ENCODE measurements at places on chromosomes 1 and 21.

- peak; percentile 42 for DNase-seq
These were observed 92.9 kb downstream of the PIGK start for GRCh38 chr1:77126307-77126706.

GRCh38 chr1:181075766-181076350 is 12.6 kb upstream of the IER5 start:
- no peak for DNase-seq

DNA sequence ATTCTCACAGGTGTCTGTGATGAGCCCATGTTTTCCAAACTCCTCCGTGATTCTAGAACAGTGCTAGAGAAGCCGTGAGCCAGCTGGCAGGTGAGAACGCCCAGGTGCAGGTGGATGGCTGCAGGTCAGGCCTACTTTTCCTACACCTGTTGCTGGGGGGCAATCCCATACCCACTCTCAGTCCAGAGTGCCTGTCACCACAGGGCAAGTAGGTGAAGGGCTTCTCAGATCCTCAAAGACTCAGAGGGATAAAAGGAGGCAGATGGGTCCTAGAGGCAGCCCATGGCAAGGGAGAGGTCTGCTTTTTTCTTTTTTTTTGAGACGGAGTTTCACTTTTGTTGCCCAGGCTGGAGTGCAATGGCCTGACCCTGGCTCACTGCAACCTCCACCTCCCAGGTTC is 50.7 kb upstream of the H6PD start:
- no peak for DNase-seq

DNA sequence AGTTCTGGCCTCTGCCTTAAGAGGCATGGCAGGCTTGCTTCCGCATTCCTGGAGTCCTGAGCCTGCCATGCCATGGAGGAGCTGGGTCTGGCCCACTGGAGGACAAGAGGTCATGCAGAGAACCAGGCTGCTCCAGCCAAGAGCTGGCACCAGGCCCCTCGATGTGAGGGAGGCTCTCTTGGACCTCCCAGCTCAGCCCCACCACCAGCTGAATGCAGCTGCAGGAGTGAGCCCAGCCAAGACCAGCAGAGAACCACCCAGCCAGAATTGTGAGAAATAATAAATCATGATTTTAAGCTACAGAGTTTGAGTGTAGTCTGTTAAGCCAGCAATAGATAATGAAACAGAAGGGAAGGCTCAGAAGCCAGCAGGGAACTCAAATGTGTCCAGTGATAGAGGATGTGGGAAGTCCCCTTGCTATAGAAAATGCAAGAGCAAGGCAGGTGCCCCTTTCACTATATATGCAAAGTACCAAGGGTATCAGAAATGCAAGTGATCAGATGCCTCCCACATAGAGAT is 118.4 kb downstream of the HIVEP3 start:
- no peak for DNase-seq

DNA sequence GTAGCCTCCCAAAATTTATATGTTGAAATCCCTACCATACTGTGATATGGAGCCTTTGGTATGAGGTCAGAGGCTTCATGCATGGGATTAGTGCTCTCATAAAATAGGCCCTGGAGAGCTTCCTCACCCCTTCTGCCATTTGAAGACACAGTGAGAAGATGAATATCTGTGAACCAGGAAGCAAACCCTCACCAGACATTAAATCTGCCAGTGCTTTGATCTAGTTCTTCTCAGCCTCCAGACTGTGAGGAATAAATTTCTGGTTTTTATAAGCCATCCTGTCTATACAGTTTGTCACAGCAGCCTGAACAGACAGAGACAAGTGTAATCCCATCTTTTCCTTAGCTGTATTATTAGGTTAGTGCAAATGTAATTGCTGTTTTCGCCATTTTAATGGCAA is 88.4 kb downstream of the OLFML2B start:
- DNase-seq = no peak

GRCh38 chr1:158752155-158752712 is 2.3 kb upstream of the OR6K6 start:
- DNase-seq = no peak

- DNase-seq = peak; percentile 40
These were observed 4.7 kb upstream of the FAAP20 start for GRCh38 chr1:2199042-2199810.

GRCh38 chr1:236332092-236332758 is 50.5 kb upstream of the ERO1B start:
- DNase-seq = no peak

DNA sequence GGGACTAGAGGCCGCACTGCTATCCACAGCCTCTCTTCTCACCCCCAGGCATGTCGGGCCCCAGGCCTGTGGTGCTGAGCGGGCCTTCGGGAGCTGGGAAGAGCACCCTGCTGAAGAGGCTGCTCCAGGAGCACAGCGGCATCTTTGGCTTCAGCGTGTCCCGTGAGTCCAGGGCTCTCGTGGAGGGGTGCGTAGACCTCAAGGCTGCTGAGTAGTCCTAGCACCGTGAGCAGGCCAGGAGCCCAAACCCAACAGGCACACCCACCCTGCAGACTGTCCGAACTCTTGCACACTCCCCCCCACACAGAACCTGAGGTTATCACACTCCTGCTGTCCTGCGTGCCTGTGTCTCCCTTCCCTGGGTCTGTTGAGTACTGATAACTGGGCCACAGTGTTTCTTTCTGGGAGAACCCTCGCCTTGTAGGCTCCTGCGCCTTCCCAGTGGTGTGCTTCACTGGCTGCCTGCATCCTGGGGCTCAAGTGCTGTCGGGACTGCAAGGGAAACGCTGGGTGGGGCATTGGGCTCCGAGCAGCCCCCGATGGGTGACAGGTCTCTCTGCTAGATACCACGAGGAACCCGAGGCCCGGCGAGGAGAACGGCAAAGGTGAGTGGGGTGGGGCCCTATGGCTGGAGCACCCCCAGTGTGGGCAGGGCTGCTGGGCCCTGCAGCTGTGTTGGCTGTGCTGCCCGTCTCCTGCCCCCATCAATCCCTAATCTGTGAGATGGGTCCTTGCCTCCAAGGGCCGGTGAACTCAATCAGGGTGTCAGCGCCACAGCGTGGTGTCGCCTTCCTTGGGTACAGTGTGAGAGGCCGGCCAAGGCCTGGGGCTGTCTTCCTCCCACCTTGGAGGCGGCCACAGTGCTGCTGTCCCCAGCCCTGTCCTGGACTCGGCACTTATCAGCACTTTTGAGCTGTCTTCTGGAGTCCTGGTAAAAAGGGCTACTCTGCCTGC is 4.0 kb upstream of the GJC2 start:
- DNase-seq = no peak

GRCh38 chr1:13517193-13517812 is 3.5 kb upstream of the LRRC38 start:
- no peak for DNase-seq

- no peak for DNase-seq
These were observed 18.7 kb downstream of the PSMB4 start for GRCh38 chr1:151418081-151418480.

GRCh38 chr21:41328660-41329607 is 12.3 kb downstream of the FAM3B start:
- DNase-seq = no peak

- no peak for DNase-seq
These were observed 5.4 kb downstream of the RERE start for GRCh38 chr1:8812081-8812480.

DNA sequence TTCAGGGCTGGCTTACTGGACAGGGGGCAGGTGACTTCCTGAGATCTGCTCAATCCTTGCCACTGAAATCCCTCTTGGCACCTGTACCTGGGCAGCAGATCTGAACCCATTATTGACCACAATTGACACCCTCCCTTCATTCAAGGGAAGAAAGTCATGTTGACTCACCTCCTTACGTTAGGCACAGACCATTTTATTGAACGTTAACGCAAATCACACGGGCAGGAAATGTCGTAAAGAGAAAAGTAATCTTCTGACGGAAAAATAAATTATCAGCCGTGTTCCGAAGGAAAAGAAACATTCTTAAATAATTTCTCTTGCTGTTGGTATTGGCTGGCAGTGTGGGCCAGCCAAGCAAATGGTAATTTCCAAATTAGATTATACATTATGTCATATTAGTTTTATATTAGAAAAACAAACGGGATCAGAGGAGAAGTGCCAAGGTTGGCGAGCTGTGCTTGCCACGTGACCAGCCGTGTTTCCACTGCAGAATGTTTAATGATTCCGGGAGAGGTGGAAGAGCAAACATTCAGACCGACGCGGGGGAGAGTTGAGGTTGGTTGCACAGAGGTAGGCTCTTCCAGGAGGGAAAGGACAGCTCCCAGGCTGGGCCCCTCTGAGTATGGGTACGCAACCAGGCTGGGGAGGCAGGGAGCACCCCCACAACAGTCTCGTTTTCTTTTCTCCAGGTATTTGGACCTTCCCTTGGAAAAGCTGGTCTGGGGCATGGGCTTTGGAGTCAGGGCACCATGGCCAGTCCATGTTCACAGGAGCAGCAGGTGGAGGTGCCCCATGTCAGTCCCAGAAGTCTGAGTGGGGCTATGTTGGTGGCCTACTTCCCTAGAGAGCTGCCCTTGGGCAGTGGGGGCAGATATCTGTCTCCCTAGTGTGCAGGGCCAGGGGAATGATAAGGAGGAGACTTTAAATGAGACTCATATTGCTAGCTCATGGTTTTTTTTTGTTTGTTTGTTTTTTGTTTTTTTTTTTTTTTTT is 121.1 kb downstream of the FOXD2 start:
- no peak for DNase-seq

DNA sequence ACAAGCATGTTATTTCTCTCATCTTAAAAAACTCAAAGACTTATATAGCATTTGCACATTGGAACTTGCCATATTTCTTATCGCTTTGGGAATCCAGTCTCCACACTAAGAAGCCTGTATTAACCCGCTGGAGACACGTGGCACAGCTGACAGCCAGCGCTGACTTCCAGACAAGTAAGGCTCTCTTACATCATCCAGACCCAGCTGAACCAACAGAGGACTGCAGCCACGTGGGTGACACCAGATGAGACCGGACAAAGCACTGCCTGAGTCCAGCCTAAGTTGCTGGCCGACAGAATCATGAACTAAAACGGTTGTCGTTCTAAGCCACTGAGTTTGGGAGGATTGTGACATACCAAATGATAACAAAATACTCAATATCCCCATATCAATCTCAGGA is 6.3 kb upstream of the CD247 start:
- no peak for DNase-seq

DNA sequence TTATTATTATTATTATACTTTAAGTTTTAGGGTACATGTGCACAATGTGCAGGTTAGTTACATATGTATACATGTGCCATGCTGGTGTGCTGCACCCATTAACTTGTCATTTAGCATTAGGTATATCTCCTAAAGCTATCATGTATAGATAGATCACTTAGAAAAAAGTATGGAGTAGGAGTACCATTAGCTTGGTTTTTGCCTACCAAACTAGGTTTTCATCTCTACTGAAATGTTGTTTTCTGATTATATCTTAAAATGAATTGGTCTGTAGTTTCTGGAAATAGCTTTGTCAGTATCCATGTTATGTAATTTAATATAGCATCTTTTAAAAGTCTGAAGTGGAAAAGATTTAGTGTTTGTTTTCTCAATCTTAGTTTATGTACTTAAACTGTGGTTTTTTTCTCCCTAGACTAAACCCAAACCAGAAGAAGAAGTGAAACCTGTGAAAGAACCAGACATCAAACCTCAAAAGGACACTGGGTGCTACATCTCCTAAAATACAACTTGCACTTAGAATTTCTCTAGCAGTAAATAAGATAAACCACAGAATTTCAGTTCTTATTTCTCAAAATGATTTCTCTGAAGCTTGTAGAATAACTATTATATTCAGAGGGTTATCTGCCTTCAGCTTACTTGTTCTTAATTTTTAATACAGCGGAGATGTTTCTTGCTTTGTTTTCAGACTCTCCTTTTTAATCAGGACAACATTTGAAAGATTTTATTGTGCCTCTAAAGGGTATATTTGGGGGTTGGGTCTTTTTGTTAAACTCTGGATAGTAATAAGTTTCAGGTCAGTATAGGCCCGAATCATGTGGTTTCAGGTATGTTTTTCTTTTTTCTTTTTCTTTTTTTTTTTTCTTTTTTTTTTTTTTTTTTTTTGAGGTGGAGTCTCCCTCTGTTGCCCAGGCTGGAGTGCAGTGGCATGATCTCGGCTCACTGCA is 4.5 kb upstream of the FAM177B start:
- no peak for DNase-seq

DNA sequence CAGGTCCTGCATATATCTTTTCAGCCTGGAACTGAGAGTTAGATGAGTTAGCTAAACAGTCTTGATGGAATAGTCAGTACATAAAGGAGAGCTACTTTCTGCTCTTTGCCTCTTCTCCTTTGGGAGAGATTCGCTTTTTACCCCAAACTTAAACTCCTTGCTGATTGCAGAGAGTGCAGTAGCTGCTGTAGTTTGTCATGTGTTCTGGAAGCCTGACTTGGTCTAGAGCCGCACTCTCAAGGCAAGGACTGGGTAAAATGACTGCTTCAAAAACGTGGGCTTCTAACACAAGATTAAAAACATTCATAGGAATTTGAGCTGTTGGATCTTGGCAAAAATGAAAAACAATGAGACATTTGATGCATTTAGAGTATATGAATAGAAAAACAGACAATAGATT is 351.6 kb downstream of the RYR2 start:
- no peak for DNase-seq

DNA sequence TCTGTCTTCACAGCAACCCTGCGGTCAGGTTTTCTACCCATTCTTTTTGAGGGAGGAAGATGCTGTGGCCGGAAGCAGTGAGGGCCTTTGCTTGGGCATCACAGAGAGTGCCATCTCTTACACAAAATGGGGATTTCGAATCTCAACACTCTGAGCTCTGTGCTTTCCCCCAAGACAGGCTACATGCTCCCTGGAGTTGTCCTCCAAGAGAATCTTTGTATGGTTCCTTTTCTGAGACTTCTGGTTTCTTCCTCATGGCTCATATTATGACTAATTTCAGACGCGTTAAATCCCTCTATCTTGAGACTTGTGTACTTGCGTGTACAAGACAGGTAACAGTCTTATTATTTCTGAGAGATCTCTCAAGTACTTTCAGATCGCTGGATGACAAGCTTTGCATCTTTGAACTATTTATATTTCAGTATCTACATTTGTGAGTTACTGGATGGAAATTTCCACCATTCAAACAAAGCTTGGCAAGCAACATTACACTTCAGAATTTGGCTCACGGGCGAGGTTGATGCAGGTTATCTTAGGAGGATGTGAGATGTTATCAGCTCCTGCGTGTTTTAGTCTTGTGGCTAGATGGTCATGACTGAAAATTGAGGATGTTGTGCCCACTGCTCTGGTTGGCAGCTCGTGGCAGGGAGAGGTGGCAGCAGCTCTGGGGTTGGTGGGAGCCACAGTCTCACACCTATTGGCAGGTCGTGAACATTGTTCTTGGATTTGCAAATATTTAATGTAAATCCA is 19.4 kb downstream of the ABCG1 start:
- no peak for DNase-seq

- DNase-seq = no peak
These were observed 1004.2 kb downstream of the TTLL7 start for GRCh38 chr1:82994616-82995263.

- no peak for DNase-seq
These were observed 660 bp downstream of the GCLM start for GRCh38 chr1:93908394-93909145.

- DNase-seq = no peak
These were observed 129.6 kb downstream of the EVI5 start for GRCh38 chr1:92655197-92655801.

DNA sequence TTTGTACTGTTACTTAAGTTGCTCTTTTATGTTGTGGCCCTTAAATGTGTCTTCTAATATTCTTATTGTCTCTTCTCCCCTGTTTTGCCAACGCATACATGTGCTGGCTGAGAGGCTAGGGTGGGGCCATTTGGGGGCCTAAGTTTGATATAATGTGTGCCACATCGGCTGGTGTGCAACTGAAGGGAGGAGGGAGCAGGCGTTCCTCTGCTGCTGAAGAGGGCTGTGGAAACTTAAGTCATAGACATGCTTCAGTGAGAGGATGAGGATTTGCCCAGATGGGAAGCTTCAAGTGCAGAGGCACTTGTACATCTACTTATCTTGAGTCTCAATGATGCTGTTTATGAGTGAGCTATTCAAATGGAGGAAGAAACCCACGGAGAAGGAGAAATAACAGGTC is 630.6 kb downstream of the LMO4 start:
- DNase-seq = no peak
